Panc1 (cell line): ENCODE measurements at places on chromosomes 3 and 15.

GRCh38 chr3:69119138-69119537 lies 3.3 kb downstream of the LMOD3 start:
- no peaks in the 10 kb centered on the region for H3K36me3 ChIP-seq
- H3K27ac ChIP-seq = no peak overlapping the region
- no peak overlapping the region for H3K4me3 ChIP-seq
- H3K27me3 ChIP-seq = no peaks in the 10 kb centered on the region

- no peak for DNase-seq
- no peaks in the 10 kb centered on the region for H3K36me3 ChIP-seq
Observed at GRCh38 chr3:118137778-118138177, 896.9 kb downstream of the IGSF11 start.

DNA sequence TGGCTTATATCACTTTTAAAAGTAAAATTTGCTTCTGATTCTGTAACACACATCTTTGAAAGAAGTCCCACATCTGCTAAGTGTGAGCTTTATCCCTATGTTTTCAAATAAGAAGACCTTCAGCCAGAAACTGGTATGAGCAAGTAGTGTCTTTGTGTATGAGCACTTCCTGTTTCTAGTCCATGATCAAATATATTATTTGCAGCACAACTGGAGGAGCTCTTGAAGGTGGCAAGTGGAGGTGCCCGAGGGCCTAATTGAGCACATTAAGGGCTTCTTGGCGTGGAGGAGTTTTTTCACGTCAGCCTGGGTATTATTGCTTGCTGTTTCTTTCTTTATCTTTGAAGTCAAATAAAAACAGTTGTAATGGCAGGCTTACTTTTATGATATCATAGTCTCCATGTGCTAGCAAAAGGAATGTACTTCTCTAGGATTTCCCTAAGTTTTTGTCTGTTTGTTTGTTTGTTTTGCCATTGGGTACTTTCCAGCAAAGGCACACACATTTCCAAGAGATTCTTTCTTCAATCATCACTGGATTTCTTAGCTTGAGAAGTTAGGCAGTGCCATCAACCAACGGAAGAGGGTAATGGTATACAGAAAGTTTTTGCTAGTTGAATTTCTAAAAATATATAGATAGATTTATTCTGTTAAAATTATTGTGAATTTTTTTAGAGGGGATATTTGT lies 68.1 kb downstream of the MEIS2 start:
- no peak for DNase-seq
- H3K4me1 ChIP-seq = peaks cover 6% of the 10 kb centered on the region; the same call in 1 of the 2 replicates
- no peaks in the 10 kb centered on the region for H3K27me3 ChIP-seq
- H3K27ac ChIP-seq = no peak overlapping the region
- no peaks in the 10 kb centered on the region for H3K36me3 ChIP-seq

DNA sequence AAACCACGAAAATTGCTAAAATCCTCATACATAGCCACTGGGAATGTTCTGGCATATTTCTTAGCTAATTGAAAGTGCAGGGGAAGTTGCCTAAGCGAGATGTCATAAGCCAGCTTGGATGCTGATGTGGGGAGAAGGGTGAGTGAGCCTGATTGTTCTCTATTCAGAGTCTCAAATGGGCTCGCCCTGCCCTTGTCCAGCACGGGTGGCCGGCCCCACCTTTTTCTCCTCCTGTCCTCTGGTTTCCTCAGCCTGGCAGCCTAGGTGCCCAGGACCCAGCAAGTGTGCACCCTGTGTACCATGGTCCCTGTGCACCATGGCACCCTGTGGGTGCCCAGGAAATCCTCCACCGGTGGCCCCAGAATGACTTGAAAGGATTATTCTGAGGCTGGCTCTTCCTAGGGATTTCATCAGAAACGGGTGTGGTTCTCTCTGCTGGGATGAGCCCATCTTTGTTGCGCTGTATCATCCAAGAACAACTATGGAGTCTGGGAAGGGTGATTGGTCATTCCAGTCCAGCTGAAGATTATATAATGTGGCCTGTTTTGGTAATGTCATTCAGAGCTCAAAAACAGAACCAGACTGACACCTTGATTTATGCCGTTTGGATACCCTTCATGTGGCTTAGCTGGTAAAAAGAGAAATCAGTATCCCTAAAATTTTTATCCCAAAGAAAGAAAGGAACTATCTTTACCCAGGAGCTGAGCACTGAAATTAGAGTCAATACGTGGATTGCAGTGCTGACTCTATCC lies 150.8 kb upstream of the BHLHE40 start:
- no peaks in the 10 kb centered on the region for H3K27me3 ChIP-seq
- H3K4me3 ChIP-seq = no peak overlapping the region
- H3K36me3 ChIP-seq = no peaks in the 10 kb centered on the region; the same call in 1 of the 2 replicates
- no peak for DNase-seq

GRCh38 chr3:16147220-16147994 lies 27.1 kb upstream of the GALNT15 start:
- no peak overlapping the region for H3K27ac ChIP-seq
- H3K27me3 ChIP-seq = no peaks in the 10 kb centered on the region
- H3K4me1 ChIP-seq = no peaks in the 10 kb centered on the region; the same call in 1 of the 2 replicates

- no peaks in the 10 kb centered on the region for H3K36me3 ChIP-seq
- H3K4me3 ChIP-seq = no peak overlapping the region
- no peak overlapping the region for H3K27ac ChIP-seq
- no peak for DNase-seq
- no peaks in the 10 kb centered on the region for H3K4me1 ChIP-seq
Observed at GRCh38 chr15:25719101-25719985, 143.8 kb downstream of the ATP10A start.

DNA sequence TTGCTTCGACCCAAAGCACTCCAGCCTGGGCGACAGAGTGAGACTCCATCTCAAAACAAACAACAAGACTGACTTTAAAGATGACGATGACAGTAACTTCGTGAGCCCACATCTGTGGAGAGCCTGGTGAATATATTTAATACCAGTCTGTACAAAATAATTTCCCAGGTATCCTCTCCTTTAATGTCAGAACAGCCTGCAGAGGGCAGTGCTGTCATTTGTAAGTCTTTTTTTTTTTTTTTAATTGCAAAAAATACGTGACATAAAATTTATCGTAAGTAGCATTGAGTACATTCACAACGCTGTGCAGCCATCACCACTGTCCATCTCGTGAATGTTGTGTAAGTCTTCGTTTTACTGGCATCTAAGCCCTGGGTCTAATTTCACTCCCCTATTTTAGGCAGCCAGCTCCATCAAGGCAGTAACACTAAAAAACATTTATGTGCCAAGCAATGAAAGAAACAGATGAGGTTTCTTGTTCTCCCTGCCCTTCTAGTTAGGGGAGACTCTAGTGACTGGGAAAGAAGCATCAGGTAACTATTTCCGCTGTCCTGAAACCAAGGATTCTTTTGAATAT lies 1.4 kb downstream of the HTD2 start:
- peak overlapping the region; percentile 96; the same call in 1 of the 2 replicates for H3K27ac ChIP-seq
- H3K36me3 ChIP-seq = peaks cover 8% of the 10 kb centered on the region; the same call in 1 of the 2 replicates
- H3K4me1 ChIP-seq = peaks cover 6% of the 10 kb centered on the region

DNA sequence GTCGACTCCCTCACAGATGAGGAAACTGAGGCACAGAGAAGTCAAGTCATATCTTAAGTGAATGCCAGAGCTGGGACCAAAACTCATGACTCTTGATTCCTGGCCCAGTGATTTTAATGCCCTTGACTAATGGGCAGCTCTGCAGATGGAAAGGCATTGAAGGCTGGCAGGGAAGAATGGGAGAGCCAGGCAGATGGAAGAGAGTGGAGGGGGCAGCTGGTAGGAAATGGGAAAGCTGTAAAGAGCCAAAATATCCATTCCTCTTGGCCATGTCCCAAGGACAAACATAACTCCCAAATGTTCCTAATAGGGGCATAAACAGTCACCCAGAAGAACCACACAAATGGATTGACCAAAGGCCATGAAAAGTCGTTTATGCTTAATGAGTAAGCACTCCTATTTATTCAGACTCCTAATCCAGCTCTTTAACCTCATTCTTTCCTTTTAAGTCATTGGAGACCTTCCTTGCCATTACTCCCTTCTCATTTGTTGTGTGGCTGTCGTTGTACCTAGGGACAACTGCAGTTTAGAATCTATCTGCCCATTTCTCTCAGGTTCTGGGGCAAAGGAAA lies 330.5 kb upstream of the ROPN1 start:
- no peaks in the 10 kb centered on the region for H3K4me1 ChIP-seq
- H3K4me3 ChIP-seq = no peak overlapping the region
- no peaks in the 10 kb centered on the region for H3K36me3 ChIP-seq

DNA sequence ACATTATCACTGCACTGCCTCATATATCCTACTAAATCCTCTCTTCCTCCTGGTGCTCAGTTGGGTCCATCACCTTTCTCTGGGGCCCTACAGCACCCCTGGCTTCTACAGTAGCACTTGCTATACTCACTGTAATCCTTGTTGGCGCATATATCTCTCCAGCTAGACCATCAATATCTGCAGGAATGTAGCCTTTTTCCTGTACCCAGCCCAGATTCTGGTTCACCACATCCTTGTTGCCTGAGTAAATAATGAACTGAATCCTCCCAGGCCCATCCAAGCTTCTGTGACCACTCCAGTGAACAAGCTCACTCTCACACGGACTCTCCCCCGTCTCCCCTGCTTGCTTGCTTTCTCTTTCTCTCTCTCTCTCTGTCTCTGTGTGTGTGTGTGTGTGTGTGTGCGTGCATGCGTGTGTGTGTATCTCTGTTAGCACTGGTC lies 62.5 kb upstream of the LIPC start:
- H3K4me1 ChIP-seq = no peaks in the 10 kb centered on the region
- no peaks in the 10 kb centered on the region for H3K36me3 ChIP-seq
- no peak for DNase-seq

DNA sequence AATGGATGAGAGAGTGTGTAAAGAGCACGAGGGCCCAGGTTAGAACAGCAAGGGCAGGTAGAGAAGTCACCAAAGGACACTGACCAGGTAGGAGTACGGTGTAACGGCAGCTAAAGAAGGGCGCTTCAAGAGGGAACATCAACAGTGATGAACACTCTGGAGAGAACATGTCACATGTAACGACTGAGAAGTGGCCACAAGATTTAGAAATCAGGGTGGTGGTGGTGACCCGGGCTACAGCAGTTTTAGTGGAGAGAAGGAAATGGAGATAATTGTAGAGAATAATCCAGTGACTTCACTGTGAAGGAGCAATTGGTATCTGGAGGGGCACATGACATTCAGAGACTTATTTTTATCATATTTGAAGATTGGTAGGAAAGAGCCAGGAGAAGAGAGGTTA lies 1.2 kb upstream of the C15orf40 start:
- DNase-seq = no peak
- peaks cover 15% of the 10 kb centered on the region for H3K4me1 ChIP-seq

- no peaks in the 10 kb centered on the region for H3K36me3 ChIP-seq
- H3K4me3 ChIP-seq = no peak overlapping the region
- no peaks in the 10 kb centered on the region for H3K4me1 ChIP-seq
- no peak overlapping the region for H3K27ac ChIP-seq
- no peaks in the 10 kb centered on the region for H3K27me3 ChIP-seq
Observed at GRCh38 chr15:95208071-95208470, 976.7 kb downstream of the MCTP2 start.

GRCh38 chr3:31314258-31314657 lies 218.5 kb upstream of the STT3B start:
- no peak overlapping the region for H3K4me3 ChIP-seq
- H3K36me3 ChIP-seq = no peaks in the 10 kb centered on the region
- no peaks in the 10 kb centered on the region for H3K27me3 ChIP-seq

DNA sequence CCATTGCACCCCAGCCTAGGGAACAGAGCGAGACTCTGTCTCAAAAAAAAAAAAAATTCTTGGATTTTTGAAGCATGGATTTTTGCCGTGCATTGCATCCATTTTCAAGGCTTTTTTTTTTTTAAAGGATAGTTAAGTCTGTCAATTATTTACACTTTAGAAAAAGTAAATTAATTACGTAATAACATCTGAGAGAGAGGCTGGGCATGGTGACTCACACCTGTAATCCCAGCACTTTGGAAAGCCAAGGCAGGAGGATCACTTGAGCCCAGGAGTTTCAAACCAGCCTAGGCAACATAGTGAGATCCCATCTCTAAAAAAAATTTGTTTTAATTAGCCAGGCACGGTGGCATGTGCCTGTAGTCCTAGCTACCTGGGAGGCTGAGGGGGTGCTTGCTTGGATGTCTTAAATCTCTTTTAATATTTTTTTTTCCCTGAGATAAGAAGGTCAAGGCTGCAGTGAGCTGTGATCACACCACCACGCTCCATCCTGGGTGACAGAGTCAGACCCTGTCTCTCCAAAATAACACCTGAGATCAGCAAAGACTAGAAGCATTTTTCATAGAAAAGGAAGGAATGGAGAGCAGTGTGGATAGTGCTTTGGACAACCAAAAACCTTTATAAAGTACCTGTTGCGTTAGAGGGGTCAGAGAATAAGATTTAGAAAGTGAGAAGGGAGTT lies 6.8 kb upstream of the SENP7 start:
- H3K27ac ChIP-seq = no peak overlapping the region
- H3K36me3 ChIP-seq = no peaks in the 10 kb centered on the region
- no peak overlapping the region for H3K4me3 ChIP-seq
- no peaks in the 10 kb centered on the region for H3K4me1 ChIP-seq
- no peak for DNase-seq
- H3K27me3 ChIP-seq = no peaks in the 10 kb centered on the region

DNA sequence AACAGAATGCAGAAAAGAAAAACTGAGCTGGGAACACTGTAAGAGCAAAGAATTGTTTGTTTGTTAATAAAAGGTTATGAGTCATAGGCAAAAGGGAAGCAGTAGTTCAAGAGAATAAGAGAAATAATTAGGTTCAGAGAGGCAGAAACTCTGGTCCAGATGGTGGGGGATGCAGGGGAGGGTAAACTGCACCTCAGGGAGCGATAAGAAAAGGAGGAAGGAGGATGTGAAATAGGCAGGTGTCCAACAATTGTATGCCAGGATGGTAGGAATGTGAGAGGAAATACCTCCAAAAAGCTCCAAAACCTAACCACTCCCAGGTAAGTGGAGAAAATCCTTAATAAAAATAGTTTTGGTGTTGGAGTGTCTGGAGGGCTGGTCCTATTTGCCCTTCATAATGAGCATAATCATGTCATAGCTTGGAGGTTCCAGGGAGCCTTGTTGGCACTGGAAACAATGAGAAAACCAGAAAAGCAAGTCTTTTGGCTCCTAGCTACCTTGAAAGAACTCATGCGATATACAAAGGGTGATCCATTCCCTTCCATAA lies 405.4 kb upstream of the TBL1XR1 start:
- H3K4me1 ChIP-seq = peaks cover 17% of the 10 kb centered on the region
- no peaks in the 10 kb centered on the region for H3K27me3 ChIP-seq
- no peak overlapping the region for H3K4me3 ChIP-seq
- no peak for DNase-seq
- peak overlapping the region; percentile 64 for H3K27ac ChIP-seq
- H3K36me3 ChIP-seq = no peaks in the 10 kb centered on the region

GRCh38 chr3:159319156-159319555 lies 517.3 kb downstream of the MFSD1 start:
- no peaks in the 10 kb centered on the region for H3K4me1 ChIP-seq
- H3K4me3 ChIP-seq = no peak overlapping the region
- no peak for DNase-seq
- H3K36me3 ChIP-seq = no peaks in the 10 kb centered on the region
- no peaks in the 10 kb centered on the region for H3K27me3 ChIP-seq
- no peak overlapping the region for H3K27ac ChIP-seq
